Iris pigment epithelial cell (primary cell): ENCODE measurements at places on chromosomes 16 and 17.

GRCh38 chr16:72404299-72404698, 232.3 kb upstream of the PMFBP1 start:
- peak; percentile 6 for DNase-seq

GRCh38 chr17:38579934-38580333, 25.8 kb downstream of the SRCIN1 start:
- peak; percentile 39 for DNase-seq

DNA sequence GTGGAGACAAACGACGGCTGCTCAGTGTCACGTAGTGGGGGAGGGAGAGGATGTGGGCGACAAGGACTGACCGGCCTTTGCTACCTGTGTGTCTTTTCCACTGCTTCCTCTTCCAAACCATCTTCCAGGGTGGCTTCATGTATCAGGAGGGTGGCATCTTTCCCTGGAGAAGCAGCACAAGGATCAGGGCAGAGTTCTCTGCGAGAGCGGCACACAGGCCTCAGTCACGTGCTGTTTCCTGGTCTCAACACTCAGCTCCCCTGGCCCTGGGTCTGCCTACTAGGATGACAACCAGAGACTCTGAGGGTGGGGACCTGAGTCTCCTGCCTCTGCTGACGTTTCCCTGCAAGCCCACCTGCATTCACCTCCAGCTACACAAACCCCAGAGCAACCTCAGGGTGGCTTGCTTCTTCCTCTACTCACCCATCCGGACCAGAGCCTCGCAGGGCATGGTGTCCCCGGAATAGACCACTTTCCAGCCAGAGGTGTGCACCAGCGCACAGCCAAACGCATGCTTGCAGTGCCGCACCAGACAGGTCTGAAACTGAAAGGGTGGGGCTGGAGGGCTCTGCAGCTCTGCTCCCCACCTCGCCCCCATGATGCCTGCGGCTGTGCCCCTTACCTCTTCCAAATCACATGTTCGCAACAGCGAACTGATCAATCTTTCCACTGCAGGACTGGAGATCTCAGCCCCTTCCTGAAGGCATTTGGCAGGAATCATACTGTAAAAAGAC, 23.3 kb downstream of the ELAC2 start:
- no peak for DNase-seq

GRCh38 chr16:57518520-57518919, 17.9 kb downstream of the CCDC102A start:
- no peak for DNase-seq

- no peak for DNase-seq
Measured at GRCh38 chr16:74601126-74601871, 5.6 kb downstream of the GLG1 start.

- no peak for DNase-seq
Measured at GRCh38 chr16:705431-706188, at the start of gene FBXL16. FBXL16 (minus strand) TSS chr16:705801; CDS start chr16:697405, 8,396 bp downstream.

- no peak for DNase-seq
Measured at GRCh38 chr16:69131167-69131838, 1.1 kb downstream of the CHTF8 start.

DNA sequence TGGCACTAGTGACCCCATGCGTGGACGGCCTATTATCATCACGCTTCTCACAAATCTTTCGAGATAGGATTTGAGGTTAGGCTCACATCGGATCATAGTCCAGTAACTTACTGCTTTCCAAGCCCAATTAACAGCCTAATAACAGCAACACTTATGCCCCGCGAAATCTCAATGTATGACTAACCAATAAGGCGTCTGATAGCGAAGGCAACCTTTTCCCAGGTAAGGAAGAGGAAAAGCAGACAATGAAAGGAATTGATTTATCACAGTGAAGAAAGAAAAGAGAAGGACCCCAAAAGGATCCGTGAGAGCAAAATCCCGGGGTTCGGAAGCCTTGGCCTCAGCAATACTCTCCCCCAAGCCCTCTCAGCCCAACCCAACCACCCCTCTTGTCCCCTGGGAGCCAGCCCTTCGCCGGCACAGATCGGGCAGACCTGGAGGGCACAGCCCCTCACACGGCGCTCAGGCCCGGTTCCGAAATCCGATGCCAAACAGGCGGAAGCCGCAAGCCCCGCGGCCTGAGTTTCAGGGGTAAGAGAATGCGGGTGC, 534 bp downstream of the GPATCH8 start:
- peak; percentile 26 for DNase-seq

- no peak for DNase-seq
Measured at GRCh38 chr16:69932228-69932627, 18.9 kb upstream of the CLEC18A start.

DNA sequence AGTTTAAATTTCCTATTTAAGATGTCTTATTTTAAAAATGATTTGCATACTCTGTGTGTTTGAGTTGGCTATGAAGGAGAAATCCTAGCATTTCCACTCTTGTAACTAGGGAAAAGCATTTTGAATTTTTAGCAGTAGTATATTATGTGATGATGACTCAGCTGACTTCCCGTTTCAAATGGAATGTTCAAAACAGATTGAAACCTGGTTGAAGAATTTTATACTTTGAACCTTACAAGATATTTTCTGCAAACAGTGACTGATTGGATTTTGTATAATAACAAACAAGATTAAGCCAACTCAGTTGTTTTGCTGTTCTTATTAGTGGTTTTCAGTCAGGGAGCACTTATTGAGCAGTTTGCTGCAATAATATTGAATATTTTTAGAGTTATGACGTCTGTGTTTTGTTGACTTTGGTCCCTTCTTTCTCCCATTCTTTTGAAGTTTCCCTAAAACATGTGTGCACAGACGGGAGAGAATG, 8.0 kb downstream of the TNRC6A start:
- peak; percentile 69 for DNase-seq

GRCh38 chr16:88992351-88993165, 15.6 kb upstream of the CBFA2T3 start:
- DNase-seq, result no peak

DNA sequence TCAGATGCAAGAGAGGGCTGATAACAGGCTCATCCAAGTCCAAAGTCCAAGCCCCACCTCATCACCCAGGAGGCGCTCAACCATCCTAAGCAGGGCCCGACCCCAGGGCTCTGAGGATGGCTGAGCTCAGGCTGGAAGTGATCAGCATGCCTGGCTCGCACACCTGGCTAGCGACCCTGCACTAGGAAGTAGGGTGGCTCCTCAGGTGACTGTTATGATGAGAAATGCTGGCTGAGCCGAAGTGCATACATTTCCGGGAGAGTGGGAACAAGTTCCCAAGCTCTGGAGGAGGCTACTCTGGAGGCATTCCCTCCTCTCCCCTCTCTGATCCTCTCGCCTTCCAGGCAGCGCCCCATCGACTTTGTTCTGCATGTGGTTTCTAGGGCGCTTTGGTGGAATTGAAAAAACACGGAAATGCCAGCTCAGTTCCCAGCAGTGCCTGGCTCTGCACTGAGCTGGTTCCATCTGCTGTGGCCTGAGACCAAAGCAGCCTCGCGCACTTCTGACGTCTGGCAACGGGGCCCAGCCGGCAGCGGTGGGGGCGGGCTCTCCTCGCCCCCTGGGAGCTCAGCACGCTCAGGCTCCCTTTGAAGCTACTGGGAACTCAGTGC, 130.3 kb downstream of the IRF8 start:
- DNase-seq, result peak; percentile 43

DNA sequence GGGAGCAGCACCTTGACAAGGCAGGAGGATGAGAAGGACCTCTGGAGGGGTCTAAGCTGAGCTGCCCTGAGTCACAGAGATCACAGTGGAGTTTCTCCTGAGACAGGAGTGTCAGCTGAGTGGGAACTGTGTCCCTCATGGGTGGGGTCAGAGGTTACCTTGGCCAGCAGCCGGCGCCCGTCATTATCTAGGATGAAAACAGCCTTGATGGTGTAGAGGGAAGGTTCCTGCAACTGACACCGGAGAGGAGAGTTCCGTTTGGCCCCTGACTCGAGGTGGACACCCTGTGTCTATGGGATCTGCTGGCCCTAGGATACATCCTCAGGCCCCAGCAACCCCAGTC, 933 bp downstream of the COPZ2 start:
- DNase-seq, result no peak

GRCh38 chr17:13631529-13631928, 29.8 kb upstream of the HS3ST3A1 start:
- peak; percentile 23 for DNase-seq

GRCh38 chr17:81076141-81076679, 41.3 kb downstream of the BAIAP2 start:
- no peak for DNase-seq

DNA sequence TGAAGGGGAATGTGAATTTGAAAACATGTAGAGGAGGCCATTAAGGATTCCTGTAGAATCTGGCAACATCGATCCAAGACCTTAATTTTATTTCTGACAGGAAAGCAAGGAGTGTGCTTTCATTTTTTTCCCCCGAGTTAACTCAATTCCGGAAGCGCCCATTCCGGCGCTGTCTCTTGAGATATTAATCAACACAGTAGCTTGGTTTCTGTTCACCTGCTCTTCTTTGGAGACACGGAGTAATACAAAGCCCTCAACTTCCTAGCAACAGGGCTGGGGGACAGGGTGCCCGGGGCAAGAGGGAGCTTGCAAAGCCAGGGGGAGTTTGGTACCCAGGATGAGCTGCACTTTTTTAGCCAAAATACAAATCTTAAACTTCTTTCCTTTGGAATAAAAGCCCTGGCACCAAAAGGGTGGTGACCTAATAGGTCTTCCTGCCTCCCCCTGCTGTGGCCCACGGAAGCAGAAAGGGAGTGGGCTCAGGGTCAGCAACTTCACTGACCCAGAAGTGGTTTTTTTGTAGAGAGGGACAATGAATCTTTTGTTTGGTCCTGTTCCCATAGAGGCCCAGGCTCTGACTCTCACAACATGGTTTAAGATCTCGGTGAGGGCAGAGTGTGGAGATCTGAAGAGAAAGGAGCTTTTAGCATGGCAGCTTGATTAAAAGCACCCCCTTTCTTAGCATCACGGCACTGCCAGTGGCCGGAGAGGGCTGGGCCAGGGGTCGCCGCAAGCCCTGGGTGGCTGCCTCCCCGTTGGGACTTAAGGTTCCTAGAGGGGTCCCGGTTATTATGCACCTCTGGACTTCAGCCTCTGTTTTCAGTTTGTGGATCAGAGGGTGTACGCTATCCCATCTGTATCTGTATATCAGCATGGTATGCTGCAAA, 207.3 kb downstream of the CCDC182 start:
- no peak for DNase-seq

GRCh38 chr17:49980703-49981197, 11.8 kb downstream of the DLX4 start:
- no peak for DNase-seq

GRCh38 chr17:36614933-36615332, 13.6 kb downstream of the MRM1 start:
- no peak for DNase-seq

DNA sequence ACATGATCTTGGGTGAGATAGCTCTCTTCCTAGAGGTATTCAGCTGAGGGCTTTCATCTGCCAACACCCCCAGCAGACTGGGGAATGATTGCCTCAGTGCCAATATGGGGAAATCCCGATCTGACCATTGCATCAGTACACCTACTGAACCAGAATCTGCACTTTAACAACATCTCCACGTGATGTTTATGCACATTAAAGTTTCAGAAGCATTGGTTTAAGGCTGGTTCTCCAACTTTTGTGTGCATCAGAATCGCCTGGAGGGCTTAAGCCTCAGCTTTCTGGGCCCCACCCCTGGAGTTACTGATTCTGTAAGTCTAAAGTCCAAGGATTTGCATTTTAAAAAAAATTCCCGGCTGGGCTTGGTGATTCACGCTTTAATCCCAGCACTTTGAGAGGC, 123.6 kb upstream of the MED13 start:
- peak; percentile 25 for DNase-seq

GRCh38 chr17:83062011-83062817, 17.2 kb upstream of the METRNL start:
- no peak for DNase-seq

GRCh38 chr16:22727285-22728166, 86.4 kb upstream of the HS3ST2 start:
- no peak for DNase-seq

- no peak for DNase-seq
Measured at GRCh38 chr17:80363518-80364090, 51.4 kb upstream of the ENDOV start.

GRCh38 chr17:41663451-41664171, 25.1 kb upstream of the EIF1 start:
- no peak for DNase-seq

- DNase-seq, result no peak
Measured at GRCh38 chr17:67456889-67457288, 79.8 kb downstream of the PITPNC1 start.

DNA sequence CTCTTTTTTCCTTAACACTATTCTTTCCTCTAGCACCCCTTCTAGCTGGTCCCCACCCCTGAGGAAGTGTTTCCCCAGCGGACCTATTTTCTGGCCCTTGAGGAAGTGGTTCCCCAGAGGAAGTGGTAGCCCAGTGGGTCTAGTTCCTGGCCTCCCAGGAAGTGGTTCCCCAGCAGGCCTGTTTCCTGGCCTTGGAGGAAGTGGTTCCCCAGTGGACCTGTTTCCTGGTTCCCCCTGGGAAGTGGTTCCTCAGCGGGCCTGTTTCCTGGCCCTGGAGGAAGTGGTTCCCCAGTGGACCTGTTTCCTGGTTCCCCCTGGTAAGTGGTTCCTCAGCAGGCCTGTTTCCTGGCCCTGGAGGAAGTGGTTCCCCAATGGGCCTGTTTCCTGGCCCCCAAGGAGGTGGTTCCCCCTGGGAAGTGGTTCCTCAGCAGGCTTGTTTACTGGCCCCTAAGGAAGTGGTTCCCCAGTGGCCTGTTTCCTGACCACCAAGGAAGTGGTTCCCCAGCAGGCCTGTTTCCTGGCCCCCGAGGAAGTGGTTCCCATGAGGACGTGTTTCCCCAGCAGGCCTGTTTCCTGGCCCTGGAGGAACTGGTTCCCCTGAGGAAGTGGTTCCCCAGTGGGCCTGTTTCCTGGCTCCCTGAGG, 58.3 kb downstream of the NTN1 start:
- no peak for DNase-seq

GRCh38 chr17:81336930-81337325, 41.8 kb upstream of the SLC38A10 start:
- no peak for DNase-seq

DNA sequence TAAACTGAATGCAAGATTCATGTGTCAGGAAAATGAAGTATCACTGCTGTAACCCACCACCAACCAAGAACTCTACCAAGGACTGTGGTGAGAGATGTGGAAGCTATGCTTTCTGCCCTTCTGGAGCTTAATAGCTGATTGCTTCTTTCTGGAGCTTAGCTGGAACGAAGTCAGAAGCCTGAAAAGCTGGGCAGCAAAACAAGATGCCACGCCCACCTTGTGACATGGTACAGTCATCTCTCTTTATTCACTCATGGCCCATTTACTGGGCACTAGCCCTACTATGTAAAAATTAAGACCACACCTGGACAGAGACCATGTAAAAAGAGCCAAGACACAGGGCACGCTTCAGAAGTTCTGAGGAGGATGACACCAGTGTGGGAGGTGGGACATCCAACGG, 48.1 kb downstream of the TEX2 start:
- DNase-seq, result no peak

- DNase-seq, result peak; percentile 38
Measured at GRCh38 chr16:681746-682427, 1.7 kb downstream of the STUB1 start.

DNA sequence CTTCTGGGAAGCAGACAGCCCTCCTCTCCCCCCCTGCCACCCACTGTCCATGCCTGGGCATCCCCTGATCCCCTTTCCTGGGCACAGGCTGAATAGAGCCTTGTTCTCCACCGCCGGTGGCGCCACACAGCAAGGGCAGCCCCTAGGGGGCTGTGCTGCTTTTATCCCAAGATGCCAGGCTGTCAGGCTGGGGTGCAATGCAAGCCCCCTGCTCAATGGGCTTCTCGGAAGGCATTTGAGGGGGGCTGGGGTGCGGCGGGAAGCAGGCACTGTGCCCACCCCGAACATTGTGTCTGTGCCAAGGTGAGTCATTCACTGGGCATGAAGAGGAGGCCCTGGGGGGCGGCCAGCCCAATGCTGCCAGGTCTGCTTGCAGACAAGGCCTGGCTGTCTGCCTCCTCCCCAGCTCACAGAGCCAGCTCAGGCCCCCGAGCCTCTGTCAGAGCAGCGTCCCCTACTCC, 1.5 kb upstream of the GFAP start:
- no peak for DNase-seq
